ENCODE measurements at places on chromosomes 7 and 10.

- no peak for DNase-seq
Observed at GRCh38 chr7:135709508-135709907, 18.5 kb downstream of the SLC13A4 start.

GRCh38 chr10:131786756-131787605 lies 113.8 kb upstream of the PPP2R2D start:
- no peak for DNase-seq

DNA sequence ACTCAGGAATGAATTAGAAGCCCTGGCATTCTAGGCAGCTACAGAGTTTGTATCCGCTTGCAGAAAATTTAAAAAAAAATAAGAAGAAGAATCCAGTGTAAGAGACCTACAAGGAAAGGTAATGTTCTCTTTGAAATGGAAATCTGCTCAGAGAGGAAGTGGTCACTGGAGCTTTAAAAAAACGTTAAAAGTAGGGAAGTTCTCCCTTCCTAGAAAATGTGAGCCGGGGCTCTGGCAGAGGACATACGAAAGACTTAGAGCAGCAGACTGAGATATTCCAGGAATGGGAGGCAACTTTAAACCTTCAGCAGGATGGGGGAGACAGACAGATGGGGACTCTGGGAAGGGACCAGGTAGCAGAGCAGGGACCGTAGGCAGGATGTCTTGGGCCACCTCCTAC lies 149.4 kb upstream of the NPS start:
- DNase-seq: no peak

- no peak for DNase-seq
Observed at GRCh38 chr7:30658479-30659074, 23.7 kb downstream of the CRHR2 start.

- no peak for DNase-seq
Observed at GRCh38 chr7:110347081-110347480, 743.8 kb upstream of the LRRN3 start.

DNA sequence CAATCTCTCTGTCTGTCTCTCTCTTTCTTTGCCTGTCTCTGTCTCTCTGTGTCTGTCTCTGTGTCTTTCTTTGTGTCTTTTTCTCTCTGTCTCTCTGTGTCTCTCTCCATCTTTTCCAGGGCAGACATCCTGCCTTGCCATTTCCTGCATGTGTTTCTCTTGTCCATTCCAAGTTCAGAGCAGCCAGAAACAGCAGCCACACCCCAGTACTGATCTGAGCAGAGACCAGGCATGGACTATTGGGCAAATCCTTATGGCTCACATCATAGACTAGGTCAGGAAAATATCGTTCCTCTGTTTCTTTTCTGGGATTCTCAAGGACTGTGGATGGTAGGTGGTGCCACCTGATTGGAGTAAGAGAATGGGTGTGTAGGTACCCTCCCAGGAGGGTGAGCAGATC lies 95.8 kb downstream of the RAMP3 start:
- no peak for DNase-seq

DNA sequence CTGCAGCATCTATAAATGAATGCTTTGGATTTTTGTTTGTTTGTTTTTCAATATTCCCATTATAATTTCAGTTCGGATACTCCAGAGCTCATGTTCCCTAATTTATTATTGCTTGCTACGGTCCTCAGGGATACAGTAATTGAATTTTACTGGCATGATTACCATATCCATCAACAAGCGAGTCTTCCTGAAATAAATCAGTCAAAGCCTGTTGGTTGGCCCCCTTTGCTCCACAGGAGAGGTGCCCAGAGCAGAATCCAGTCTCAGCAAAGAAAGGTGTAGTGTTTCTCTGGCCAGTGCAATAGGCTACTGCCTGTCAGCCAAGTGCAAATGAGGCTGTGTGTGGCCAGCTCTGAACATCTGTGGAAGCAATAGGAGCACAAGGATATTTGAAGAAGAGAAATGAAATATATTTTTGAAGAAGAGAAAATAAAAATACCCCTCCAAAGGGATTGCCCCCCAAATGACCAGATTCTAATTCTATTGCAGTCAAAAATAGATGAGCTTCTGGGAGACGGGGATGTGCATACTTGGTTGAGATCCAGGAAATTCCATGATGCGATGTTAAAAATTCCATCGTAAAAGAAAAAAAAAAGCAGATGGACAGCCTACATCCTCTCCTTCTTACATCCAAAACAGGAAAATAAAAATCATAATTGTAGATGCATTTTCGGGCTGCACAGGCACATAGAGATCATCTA lies 18.1 kb downstream of the TRIL start:
- DNase-seq: no peak

DNA sequence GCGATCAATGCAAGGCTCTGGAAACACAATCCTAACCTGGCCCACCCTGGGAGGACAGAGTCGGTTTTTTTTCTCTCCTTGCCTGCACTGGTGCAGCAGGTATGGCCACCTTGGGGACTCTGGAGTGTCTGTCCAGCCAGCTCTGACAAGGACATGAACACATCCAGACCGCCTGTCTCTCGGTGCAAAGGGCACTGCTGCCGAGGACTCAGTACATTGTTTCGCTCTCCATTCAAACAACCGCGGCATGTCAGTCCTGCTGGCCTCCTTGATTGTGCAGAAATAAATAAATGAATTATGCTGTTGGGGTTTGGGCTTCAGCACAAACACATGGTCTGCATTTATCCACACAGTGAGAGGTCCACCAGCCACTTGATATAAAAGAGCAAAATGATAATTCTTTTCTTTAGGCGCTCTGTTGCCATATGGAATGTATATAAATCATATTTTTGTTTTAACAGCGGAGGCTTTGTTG lies 565.2 kb downstream of the KCNMA1 start:
- no peak for DNase-seq
